ENCODE measurements at places on chromosomes 11 and 22.
A peak's percentile ranks its signal among the peaks of the same experiment; 100 is the strongest.

- DNase-seq, result no peak
Observed at GRCh38 chr11:124724979-124725718, 14.6 kb upstream of the NRGN start.

DNA sequence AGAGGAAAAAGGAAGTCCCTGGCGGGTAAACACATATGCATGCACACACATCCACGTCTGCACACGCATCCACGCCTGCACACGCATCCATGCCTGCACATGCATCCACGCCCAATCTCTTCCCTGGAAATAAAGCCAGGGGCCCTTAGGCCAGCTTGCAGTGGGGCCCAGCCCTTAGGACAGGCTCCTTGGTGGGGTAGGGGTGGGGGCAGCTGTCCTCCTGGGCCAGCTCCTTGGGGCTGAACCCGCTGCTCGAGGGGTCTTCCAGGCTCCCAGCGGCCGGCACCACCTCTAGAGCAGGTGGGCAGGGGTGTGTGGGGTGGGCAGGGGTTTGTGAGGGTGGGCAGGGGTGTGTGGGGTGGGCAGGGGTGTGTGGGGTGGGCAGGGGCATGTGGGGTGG is 1.9 kb downstream of the C11orf21 start:
- DNase-seq, result no peak

GRCh38 chr11:16027621-16028020 is 328.7 kb downstream of the SOX6 start:
- no peak for DNase-seq

DNA sequence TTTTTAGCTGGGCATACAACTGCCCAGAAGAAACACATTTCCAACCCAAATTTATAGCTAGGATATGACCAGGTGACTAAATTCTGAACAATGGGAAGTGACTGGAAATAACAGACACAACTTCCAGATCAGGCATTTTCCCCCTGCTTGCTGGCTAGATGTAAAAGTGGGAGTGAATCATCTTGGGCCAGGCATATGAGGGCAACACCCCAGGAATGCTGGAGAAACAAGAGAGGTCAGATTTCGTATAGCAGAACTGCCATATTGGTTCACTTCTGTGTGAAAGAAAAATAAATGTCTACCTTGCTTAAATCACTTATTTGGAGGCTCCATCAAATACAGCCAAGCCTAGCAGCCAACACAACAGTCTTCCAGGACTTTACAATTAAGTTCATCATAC is 7.4 kb downstream of the ATL3 start:
- DNase-seq, result no peak

- DNase-seq, result no peak
Observed at GRCh38 chr11:83726316-83726715, 440.1 kb upstream of the CCDC90B start.

DNA sequence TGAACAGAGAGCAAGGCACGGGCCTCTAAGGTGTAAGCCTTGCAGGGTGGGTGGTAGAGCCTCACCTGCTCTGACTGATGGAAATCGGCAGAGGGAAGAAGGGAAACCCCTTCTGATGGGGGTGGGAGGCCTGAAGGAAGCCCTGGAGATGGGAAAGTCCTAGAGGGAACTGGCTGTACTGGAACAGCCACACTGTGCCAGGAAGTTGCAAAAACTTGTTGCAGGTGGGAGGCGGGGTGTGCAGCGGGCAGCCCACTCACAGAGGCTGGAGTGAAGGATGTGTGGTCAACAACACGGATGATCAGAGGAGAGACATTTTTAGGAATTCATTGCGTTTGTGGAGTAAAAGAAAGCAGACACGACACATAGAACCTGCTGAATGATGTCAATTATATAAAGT is 91.3 kb downstream of the ZC3H12C start:
- no peak for DNase-seq

- DNase-seq, result no peak
Observed at GRCh38 chr11:105208019-105208418, 68.5 kb upstream of the CARD18 start.

DNA sequence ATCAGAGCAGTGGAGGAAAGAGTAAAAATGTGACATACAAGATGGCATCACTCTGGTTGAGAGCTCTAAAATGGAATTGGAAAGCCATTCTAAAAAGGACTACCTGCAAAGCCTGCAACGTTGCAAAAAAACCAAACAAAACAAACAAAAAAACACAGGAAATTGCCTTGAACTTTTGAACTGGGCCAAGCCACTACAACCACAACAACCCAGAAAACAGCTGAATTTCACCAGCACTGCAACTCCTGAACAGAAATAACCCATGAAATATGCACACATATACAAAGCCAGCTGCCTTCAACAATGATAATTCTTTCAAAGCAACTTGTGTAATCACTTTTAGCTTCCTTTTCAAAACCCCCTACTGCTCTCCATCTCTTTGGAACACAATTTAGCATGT is 326.6 kb upstream of the LRRC4C start:
- DNase-seq, result no peak

DNA sequence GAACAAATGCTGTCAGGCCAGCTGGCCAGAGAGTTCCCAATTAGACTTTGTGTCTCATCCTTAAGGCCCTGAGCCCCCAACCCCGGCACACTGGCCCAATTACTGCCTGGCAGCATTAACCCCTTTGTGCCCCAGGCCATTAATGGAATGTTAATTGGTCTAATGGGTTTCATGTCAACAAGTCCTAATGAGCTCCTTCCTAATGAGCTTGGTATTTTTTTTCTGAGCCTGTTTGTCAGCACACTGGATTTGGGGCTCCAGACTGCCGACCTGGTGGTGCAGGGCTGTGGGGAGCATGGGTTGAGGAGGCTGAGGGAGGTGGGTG is 148.8 kb downstream of the FEZ1 start:
- no peak for DNase-seq

DNA sequence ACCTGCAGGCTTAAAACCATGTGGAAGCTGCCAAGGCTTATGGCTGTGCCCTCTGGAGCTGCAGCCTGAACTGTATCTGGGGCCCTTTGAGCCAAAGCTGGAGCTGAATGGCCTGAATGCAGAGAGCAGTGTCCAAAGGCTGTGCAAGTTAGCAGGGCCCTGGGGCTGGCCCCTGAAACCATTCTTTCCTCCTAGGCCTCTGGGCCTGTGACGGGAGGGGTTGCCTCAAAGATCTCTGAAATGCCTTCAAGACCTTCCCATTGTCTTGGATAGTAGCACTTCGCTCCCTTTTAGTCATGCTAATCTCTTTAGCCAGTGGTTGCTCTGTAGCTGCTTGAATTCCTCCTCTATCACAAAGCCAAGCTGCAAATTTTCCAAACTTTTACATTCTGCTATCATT is 12.8 kb upstream of the IFTAP start:
- no peak for DNase-seq

GRCh38 chr11:75667255-75667830 is 1.5 kb downstream of the MAP6 start:
- DNase-seq, result no peak

DNA sequence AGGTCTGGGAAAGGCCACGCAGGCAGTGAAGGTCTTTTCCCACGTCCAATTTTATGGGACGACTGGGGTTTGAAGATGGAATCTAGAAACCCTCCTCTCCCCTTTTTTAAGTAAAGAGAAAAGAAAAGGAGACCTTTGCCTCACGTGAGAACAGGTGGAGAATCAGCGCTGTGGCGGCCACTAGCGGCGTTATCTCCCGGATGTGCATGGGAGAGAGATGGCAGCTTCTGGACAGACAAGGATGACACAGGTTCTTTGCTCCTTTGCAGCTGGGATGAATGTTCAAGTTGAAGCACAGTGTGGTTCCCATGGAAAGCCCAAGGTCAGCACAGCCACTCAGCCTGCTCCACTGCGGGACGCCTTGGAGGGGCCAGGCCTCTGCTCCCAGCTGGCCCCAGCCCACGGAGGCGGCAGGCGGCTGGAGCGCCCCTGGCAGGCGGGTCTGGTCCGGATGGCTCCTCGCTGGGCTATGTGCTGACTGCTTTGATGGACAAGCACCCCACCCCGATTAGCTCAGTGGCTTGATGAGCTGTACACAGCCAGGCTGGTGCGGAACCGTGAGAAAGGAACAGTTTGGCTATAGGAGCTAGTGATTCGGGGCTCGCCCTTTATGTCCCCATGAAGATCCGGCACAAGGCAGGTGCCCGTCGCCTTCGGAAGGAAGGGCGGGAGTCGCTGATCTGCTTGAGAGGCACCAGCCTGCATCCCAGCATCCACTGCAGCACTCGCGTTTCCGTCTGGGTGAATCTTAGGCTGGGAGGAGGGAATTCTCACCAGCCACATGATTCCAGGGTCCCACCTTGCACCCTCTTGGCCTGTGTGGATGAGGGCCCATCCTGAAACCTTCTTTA is 14.5 kb upstream of the BID start:
- no peak for DNase-seq

- no peak for DNase-seq
Observed at GRCh38 chr11:118537409-118537980, 6.5 kb downstream of the TMEM25 start.

DNA sequence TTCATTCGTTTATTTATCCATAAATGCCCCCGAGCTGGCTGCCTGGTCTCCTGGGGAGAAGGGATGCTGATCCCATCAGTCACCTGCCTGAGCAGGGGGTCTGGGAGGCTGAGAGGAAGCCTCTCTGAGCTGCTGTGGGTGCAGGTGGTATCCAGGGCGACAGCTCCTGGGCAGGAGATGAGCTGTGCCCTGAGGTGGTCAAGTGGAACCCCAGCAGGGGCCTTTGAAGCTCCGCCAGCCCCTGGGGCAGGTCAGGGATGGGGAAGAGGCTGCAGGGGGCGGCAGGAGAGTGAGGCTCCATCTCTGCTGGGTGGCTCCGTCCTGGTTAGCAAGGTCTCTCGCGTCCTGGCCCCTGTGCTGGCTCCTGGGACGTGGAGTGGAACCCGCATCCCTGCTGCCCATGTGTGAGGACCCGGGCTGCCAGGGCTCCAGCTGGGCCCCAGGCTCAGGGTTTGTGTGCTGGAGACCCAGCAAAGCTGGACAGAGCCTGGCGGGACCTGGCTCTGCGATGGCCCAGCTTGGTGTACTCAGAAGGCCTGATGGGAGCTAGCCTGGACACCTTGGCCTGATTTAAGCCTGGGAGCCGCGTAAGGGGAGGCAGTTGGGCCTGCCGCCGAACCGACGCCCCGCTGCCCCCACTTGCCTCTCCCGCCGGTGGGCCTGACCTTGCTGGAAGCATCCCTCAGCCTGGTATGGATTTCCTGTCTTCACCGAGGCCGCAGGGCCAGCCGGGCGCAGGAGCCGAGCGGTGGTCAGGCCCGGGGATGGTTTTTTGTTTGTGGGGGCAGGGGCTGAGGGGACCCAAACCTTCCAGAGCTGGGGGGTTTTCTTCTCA is 44.5 kb downstream of the RTN4R start:
- DNase-seq, result no peak

GRCh38 chr11:77046060-77046501 is 11.9 kb downstream of the B3GNT6 start:
- peak; percentile 65 for DNase-seq

- DNase-seq, result peak; percentile 16
Observed at GRCh38 chr11:69801513-69802335, 17.5 kb downstream of the FGF3 start.

- no peak for DNase-seq
Observed at GRCh38 chr11:134118006-134118405, 49.1 kb downstream of the JAM3 start.

- no peak for DNase-seq
Observed at GRCh38 chr11:11170352-11171084, 182.5 kb downstream of the CSNK2A3 start.

- no peak for DNase-seq
Observed at GRCh38 chr11:61482513-61482912, 26.0 kb upstream of the LRRC10B start.

GRCh38 chr11:79390477-79390876 is 50.4 kb downstream of the TENM4 start:
- no peak for DNase-seq

DNA sequence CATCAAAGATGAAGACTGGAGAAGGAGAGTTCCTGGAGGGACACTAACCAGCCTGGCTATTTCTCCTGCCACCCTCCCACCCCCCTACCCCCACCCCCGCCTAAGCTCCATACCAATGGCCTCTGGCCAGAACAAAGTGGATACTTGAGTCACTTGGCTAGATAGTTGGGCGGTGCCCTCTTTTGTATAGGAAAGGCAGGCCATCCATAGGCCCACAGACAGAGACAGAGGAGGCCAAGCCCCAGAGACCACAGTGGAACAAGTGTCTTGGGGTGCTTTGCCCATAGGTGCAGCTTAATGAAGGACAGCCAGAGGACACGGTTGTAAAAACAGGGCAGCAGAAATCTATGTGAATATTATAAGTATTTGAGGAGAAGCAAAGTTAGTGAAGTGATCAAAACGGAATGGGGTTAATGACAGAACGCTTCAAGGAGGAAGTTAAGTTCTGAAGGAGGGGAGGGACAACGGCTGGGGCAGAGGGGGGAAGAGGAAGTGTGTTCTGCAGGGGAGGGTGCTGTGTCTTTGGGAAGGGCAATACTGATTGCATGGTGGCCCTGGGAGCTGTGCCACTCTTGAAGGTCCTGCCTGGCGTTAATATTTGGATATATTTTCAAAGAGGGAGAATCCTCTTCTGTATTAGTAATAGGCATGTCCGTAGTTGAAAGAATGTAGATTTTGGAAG is 32.7 kb downstream of the FLI1 start:
- DNase-seq, result peak; percentile 30

GRCh38 chr11:45147891-45148675 is 1.6 kb downstream of the PRDM11 start:
- no peak for DNase-seq

GRCh38 chr11:64607381-64607985 is 16.5 kb downstream of the SLC22A12 start:
- no peak for DNase-seq

GRCh38 chr11:94740083-94741021 is 27.8 kb upstream of the AMOTL1 start:
- DNase-seq, result no peak

DNA sequence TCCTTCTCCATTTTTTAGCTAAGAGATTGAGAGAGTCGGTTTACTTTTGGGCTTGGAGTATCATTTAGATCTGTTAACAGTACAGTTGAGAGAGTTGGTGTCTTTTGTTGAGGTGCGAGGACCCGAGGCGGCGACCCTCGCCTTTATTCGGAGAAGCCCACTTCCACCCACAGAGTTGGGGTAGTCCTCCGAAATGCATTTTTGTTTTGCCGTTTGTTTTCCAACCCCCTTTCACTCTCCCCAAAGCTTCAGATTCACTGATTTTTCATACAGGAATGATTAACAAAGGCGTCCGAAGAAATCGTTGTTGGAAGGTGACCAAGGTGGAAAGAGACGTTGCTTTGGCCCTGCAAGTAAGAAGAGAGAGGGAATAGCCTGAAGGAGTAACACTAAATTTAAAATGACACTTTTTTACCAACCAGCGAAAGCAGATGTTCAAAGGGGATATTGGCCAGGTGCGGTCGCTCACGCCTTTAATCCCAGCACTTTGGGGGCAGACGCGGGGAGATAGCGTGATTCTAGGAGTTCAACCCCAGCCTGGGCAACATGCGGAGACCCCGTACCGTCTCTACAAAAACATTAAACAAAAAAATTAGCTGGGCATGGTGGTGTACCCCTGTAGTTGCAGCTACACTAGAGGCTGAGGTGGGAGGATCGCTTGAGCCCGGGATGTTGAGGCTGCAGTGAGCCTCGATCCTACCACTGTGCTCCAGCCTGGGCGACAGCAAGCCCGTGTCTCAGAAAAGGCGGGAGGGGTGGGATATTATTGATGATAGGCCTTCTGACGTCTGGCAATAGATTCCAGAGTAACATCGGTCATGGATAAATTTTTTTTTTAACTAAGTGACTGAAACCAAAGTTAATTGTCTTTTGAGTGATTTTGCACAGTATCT is 899 bp upstream of the RAB30 start:
- DNase-seq, result no peak

GRCh38 chr11:117654281-117655255 is 142.4 kb downstream of the DSCAML1 start:
- DNase-seq, result no peak

GRCh38 chr22:24471570-24471969 is 23.6 kb upstream of the UPB1 start:
- no peak for DNase-seq

- DNase-seq, result no peak
Observed at GRCh38 chr11:37107415-37107814, 509.4 kb upstream of the RAG2 start.
